Activated CD8-positive, alpha-beta memory T cell treated with anti-CD3 and anti-CD28 coated beads, Interleukin-2, amount 10 ng/mL, durations not matched to agents 7 days and 5 days (primary cell): ENCODE measurements at places on chromosomes 5 and 9.

DNA sequence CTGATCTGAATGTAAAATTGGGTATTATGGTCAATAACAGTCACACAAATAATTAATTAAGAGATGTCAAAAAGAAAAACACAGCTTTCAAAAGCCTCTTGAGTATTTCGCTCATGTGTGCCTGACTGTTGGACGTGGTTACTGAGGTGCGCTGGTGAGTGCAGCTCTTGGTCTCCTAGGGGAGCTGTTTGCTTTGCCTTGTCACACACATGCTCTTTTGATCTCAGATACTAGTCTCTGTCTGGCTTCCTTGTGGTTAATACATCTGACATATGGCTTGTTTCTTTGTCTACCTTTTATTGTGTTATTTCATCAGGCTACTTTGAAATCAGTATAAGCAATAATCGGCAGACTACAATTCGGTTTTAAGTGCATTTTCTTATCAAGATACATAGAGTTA lies 51.5 kb downstream of the PCSK1 start:
- no peak for DNase-seq

DNA sequence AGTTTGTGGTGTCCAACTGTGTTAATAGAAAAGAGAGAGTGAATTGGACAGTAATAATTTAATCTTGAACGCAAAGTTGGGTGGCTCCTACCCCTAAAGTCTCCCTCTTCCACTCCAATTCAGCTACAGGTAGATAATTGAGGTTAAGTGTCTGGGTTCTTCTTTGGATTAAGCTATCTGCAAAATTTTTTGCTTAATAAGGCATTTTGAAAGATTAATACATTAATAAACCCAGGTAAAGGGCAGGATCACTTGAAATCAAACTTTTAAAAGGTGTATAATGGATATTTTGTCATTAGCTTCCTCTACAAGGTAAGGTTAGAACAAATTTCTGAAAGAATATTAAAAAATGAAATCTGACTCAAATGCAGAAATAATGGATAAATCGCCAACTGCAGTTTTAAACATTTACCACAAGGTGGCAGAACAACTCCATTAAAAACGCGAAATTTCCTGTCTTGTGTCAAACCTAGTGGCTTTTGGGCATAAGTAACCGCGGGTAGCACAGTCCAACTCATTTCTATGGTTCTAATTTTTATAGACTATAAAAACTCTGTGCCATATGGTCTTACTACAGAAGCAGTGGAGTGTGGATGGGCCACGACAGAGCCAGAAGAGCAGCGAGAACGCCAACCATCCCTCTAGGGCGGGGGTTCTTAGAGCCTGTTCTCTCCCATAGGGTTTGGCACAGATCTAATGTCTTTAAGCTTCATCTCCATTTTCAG lies 276.5 kb downstream of the ARHGEF28 start:
- DNase-seq: no peak

DNA sequence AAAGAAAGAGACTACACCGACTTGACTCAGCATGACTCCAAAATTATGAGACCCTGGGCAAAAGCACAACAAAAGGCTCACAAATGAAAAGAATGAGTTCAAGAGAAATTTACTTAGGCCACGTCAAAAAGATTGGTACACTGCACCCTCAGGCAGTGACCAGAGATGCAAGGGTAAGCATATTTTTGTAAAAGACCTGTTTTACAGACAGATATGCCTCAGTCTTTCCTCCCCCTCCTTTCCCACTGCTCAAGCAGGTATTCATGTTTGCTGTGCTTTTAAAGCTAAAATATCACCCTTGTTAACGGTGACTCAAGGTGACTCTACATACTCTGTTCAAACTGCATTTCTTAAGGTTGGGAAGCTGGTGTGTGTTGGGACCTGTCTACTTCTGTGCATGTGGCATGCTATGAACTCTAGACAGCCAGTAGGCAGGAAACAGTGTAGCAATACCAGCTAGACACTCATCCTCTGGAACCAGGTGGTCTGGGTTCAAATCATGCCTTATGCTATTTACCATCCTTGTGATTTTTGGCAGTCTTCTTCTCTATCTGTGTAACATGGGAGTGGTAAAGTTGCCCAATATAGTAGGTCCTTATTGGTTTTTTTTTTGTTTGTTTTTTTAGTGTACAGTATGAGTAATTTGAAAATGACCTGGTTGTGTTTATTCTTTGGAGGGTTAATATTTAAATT lies 98.7 kb downstream of the TLE4 start:
- no peak for DNase-seq

DNA sequence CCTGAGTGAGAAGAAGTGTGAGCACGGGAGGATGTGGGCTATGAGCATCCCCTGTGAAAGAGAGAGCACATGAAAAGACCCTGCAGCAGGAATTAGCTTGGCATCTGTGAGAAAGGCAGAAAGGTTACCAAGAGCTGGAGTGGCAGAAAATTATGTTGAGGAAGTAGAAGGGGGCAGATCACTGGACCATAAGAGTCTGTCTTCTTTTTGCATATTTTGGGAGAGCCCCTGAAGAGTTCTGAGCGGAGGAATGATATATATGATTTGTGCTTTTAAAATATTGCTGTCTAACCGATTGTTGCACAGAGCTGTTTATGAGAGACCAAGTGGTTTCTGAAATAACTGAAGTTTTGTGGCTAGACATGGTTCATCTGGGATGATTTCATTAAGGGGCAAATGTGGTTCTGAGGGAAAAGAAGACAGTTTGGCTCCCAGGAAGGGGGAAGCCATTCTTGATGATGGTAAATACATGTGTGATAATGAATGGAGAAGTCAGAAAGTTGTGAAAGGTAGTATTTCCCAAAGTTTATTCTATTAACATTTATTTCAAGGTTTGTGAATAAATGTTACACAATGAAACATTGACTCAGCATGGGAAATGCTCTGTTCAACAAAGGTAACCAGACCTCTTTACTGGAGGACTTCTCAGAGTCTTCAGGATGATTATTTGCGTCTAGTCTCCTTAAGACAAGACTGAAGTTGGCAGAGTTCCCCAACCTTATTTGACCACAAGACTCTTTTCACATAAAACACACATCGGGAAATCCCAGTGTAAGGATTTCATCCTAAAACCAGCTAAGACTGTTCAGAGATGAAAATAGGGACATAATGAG lies 31.5 kb upstream of the ADRB2 start:
- no peak for DNase-seq

DNA sequence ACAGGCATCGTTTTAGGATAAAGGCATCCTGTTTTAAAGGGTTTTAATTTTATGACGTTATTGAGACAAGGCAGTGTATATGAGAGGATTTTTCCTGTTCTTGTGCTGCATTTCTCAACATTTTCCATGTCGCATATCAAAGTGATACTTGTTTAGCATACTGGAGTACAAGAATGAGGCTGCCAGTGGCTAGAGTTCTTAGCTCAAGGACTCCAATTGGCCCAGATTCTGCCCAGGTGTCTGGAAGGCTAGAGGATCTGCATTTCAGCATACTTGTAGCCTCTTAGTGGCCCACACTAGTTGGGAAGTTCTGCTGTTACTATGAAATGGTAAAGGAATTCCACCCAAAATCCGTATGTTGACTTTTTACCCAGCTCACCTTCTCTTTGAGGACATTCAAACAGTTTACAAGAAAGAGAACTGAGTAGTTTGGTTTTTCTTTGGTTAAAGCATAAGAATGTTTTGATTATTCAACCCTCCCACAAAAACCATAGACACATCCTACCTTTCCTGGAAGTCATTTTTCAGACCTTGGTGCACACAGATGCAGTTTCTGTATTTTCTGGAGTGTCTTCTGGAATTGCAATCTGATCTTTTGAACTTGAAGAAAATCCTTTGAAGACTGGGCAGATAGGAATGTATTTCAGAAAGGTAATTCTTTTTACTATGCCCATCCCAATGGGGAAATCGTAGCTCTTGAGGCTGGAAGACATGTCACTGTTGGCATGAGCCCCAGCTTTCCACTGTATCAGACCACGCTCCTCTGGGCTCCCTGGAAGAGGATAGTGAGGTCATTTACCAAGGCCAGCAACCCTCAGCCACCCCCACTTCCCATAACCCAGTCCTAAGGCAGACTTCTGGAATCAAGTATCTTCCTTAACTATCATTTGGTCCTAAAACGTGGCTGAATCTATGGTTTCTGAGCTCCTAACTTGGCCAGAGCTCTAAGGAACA lies 11.3 kb downstream of the SLC23A1 start:
- no peak for DNase-seq

GRCh38 chr9:77817590-77818311 lies 169.6 kb upstream of the GNA14 start:
- DNase-seq: no peak

- no peak for DNase-seq
These were observed 13.9 kb downstream of the PCDH12 start for GRCh38 chr5:141944076-141944475.

DNA sequence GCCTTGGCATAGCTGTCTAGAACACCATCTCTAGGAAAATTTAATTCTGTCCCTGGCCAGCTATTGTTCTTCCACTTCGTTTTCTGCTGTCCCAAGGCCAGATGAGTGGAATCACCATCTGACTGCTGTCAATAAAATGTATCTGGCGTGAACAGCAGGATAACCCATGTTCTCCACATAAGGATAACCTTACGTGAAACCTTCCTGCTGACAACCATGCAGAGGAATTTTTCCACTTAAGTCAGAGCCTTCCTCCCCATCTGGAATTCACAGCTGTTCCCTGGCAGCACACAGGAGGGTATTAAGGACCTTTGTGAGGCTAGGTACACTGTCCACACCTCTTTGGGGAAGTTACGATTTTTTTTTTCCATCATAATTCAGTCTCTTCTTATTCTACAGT lies 28.6 kb downstream of the RNF44 start:
- DNase-seq: no peak

- DNase-seq: no peak
These were observed 25.9 kb downstream of the RUSC2 start for GRCh38 chr9:35515766-35516165.

GRCh38 chr9:138009803-138010690 lies 132.5 kb downstream of the CACNA1B start:
- DNase-seq: peak; percentile 37

GRCh38 chr5:102794047-102794446 lies 38.9 kb downstream of the PAM start:
- no peak for DNase-seq

DNA sequence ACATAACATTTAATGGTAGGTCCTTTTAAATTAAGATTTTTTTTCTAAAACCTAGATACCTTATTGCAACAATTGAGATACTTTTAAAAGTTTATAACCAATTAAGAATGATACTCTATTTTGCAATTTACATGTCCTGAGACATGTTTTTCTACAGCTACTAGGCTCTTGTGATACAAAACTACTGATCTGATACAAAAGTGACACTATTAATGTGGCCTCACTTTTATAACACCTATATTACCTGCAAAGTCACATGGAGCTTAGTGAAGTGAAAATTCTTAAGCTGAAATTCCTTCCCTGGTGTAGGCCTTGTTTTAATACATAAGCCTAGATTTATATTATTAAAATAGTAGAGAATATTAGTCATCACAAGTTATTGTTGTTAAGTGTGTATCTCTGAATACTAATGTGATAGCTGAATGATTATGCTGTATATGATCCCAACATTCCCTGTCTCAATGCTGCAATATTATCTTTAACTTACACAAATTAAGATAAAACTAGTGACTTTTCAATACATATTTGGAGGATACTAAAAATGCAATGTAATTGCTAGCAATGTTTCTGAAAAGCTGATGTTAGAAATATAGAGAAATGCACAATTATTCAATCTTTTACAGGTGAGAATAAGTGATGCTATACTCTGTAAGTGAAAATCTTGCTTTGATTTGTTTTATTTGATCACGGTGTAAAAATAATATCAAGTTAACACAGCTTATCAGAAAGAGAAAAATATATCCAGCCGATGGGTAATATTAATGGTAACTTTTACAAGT lies 2.6 kb downstream of the NFIB start:
- DNase-seq: no peak

DNA sequence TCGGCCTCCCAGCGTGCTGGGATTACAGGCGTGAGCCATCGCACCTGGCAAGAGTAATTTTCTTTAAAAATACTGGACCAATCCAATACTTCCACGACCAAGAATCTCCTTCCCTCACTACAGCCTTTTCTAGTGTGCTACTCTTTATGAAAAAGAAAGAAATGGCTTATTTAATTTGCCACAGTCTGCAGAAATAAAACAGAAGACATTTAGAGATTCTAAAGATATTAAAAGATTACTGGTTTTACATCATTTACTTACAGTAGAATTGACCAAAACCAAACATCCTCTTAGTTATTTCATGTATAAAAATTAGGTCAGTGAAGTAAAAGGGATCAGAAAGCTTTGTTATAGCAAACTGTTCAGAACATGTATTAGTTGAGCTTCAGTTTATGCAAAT lies 679.6 kb downstream of the MAT2B start:
- DNase-seq: no peak

DNA sequence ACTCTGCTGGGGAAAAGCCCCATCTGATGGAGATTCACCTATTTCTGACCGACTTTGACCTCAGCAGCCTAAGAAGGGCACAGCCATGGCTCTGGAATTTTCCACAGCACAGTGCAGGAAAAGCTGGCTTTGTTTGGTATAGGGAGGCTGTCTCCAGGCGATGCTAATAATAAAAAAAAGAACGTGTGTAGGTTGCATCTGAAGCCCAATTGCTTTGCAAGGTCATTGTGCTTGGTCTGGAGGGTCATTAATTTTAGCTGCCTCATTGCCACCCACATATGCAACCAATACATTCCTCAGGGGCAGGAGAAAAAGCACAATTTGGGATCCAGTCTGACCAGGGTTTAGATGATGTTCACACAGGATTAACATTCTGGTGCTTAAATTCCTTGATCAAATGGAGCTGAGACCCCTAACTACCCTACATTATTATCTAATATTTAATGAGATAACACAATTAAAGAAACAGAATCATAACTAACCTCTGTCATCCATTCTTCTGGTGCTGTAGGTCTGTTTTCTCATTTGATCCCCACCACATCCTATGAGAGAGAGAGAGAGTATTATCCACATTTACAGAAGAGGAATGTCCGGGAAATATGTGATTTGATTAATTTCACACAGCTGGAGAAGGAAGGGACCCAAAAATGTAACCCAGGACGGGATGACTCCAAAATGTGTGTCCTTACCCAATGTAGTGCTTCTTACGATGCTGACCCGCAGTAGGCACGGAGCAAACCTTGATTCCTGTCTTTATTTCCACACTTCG lies 175.9 kb downstream of the RFK start:
- no peak for DNase-seq

GRCh38 chr5:97229196-97229595 lies 46.1 kb upstream of the RIOK2 start:
- no peak for DNase-seq

DNA sequence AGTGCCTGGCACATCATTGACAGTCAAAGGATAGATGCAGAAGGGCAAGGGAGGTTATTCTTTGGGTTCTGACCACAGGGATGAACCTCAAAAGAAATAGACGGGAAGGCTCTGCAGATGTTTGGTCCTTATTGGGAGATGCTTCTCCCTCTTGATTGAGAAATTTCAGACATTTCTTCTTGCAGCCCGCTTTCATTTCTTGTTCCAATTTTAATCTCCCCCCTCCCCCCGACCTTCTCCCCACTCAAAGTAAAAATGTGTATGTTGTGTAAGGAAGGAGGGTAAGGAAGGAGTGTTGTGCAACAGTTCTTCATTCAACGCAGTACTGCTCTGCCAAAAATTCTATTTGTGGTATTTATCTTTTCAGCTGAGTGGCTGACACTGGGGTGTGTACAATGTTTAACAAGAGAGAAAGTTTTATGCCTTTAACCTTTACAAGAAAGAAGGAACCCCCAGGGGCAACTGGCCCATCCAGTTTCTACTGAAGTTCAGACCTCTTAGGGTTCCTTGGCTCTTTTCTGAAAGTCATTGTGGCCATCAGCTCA lies 46.3 kb upstream of the TNFSF15 start:
- no peak for DNase-seq

- no peak for DNase-seq
These were observed 356.8 kb downstream of the SPOCK1 start for GRCh38 chr5:137142346-137142745.
